SK-N-SH (cell line): ENCODE measurements at places on chromosomes 12 and 14. TPM values are rescaled to one million over a fixed set of nuclear protein-coding genes. Genes with fewer than 3 reads are reported as not detected.
A peak's percentile ranks its signal among the peaks of the same experiment; 100 is the strongest.

GRCh38 chr14:102222009-102222575, 82.4 kb downstream of the WDR20 start:
- H3K27me3 ChIP-seq = no peaks in the 10 kb centered on the region
- H3K27ac ChIP-seq = no peak overlapping the region
- DNase-seq = no peak
- peaks cover 21% of the 10 kb centered on the region; the same call in 1 of the 2 replicates for H3K4me1 ChIP-seq
- no peaks in the 10 kb centered on the region for H3K36me3 ChIP-seq

Gene ANO4
- polyA plus RNA-seq = 9.4 and 14.1 TPM in 2 replicates

GRCh38 chr12:54328595-54329337, 3.8 kb downstream of the COPZ1 start:
- no peak overlapping the region for H3K27ac ChIP-seq
- no peaks in the 10 kb centered on the region for H3K27me3 ChIP-seq
- H3K36me3 ChIP-seq = peaks cover 8% of the 10 kb centered on the region
- H3K4me1 ChIP-seq = no peaks in the 10 kb centered on the region; the same call in 1 of the 2 replicates
- no peak overlapping the region for H3K4me3 ChIP-seq

DNA sequence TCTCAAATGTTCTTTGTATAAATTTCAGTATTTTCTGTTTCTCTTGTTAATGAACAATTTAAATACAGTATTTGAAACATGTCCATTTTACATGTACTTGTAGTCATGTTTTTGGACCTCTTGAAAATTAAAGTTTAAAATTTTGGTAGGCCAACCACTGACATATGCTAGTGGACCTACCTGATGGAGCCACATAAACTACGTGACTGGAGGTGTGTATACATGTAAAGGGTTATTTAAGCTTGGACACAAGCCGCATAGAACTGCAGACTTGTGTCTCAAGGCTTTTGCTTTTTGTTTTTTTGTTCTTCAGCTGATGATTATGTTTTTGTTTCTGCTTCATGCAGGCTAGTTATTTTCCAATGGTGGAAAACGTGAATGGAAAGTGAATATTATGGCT, 568.5 kb upstream of the MDGA2 start:
- no peaks in the 10 kb centered on the region for H3K4me1 ChIP-seq
- no peaks in the 10 kb centered on the region for H3K27me3 ChIP-seq
- no peak for DNase-seq
- H3K36me3 ChIP-seq = no peaks in the 10 kb centered on the region
- no peak overlapping the region for H3K4me3 ChIP-seq
- no peak overlapping the region for H3K27ac ChIP-seq

Gene IGF1
- polyA plus RNA-seq = 0.07 and 0.29 TPM in 2 replicates

Gene IL25
- polyA plus RNA-seq = not detected in 2 replicates

DNA sequence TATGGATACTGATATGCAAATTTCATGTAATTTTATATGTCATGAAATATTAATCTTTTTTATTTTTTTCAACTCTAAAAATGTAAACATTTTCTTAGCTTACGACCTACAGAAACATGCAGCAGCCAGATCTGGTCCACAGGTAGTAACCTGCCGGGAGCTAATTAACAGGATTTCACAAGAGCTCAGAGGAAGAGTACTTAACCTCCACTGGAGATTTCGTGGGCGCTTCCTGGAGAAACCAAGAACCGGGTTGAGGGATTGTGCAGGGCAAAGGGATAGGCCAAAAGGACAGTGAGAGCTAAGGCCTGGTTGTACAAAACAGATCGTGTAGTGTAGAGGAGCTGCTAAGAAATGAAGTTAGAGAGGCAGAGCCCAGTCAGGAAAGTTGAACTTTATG, 315.7 kb downstream of the PAWR start:
- no peak overlapping the region for H3K4me3 ChIP-seq
- DNase-seq = no peak
- no peak overlapping the region for H3K27ac ChIP-seq
- H3K36me3 ChIP-seq = no peaks in the 10 kb centered on the region
- no peaks in the 10 kb centered on the region for H3K27me3 ChIP-seq

- H3K27me3 ChIP-seq = no peaks in the 10 kb centered on the region
- no peaks in the 10 kb centered on the region for H3K36me3 ChIP-seq
- peak overlapping the region; percentile 11 for H3K27ac ChIP-seq
- peaks cover 22% of the 10 kb centered on the region; the same call in 1 of the 2 replicates for H3K4me1 ChIP-seq
- H3K4me3 ChIP-seq = no peak overlapping the region
- no peak for DNase-seq
These were observed 92.7 kb downstream of the AKAP6 start for GRCh38 chr14:32421781-32422180.

GRCh38 chr14:78752518-78753188, 582.5 kb downstream of the NRXN3 start:
- no peak overlapping the region for H3K4me3 ChIP-seq
- H3K36me3 ChIP-seq = no peaks in the 10 kb centered on the region
- H3K27ac ChIP-seq = no peak overlapping the region
- DNase-seq = no peak

DNA sequence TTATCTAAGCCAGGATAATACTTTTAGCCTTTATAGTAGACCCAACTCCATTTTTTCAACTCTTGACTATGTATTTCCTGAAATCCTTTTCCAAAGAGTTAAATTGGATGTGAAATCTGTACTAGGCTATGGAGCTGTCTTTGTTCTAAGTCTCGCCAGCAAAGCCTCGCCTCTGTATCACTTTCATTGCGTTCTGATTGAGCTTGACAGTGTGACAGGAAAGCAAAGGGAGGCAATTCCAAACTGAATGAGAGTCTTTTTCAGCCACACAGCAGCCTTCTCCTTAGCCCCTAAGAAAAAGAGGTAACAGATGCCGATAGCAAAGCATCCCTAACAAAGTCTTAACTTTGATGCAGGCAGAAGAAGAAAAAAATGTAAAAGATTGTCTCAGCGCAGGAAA, 154.6 kb upstream of the OTX2 start:
- H3K4me1 ChIP-seq = no peaks in the 10 kb centered on the region
- H3K36me3 ChIP-seq = no peaks in the 10 kb centered on the region
- no peaks in the 10 kb centered on the region for H3K27me3 ChIP-seq

DNA sequence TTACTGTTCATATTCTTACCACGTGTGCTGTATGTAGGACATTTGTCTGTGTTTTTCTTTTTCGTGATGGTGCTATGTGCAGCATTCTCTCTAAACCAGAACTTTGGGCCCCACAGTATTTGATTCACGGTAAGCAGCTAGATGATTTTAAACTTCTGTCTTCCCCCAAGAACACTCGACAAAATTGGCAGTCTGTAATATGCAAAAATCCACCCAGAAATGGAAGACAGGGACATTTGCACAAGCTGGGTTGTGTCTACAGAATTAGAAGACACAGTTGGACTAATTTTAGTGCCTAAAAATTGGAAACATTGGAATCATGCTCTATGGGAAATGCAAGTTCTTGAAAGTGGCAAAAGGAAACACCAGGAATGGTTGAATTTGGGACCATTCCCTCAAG, 24.1 kb upstream of the MED13L start:
- no peaks in the 10 kb centered on the region for H3K27me3 ChIP-seq
- no peak for DNase-seq
- no peak overlapping the region for H3K4me3 ChIP-seq
- no peak overlapping the region for H3K27ac ChIP-seq
- no peaks in the 10 kb centered on the region for H3K36me3 ChIP-seq
- H3K4me1 ChIP-seq = no peaks in the 10 kb centered on the region

Gene IL23A
- 0.29 and 0.46 TPM in 2 replicates for polyA plus RNA-seq

DNA sequence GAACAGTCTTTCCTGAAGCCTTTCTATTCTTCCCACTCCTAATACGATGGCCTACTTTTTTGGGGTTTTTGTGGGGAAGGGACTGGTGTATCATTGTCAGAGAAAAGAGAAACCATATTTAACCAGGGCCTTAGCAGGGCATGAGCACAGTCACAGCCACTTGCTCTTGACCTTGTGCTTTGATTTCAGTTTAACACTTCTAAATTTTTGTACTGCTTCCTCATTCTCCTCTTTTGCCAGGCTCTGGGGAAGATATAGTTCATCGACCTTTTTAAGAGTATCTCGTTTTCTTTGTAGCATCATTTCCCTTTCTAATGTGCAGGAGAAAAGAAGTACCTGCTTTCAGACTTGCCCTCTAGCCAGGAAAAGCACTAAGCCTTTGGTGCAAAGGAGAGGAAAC, 2.2 kb downstream of the ZBTB1 start:
- no peaks in the 10 kb centered on the region for H3K36me3 ChIP-seq
- H3K4me1 ChIP-seq = peaks cover 22% of the 10 kb centered on the region
- 0 out of 2 replicates have a peak overlapping the region, but pooled peaks have one; percentile 6 for H3K4me3 ChIP-seq
- no peak for DNase-seq
- H3K27me3 ChIP-seq = no peaks in the 10 kb centered on the region

Gene GALNT9
- not detected in 2 replicates for polyA plus RNA-seq

- no peaks in the 10 kb centered on the region for H3K27me3 ChIP-seq
- peaks cover 71% of the 10 kb centered on the region for H3K36me3 ChIP-seq
- H3K4me3 ChIP-seq = no peak overlapping the region
- H3K27ac ChIP-seq = no peak overlapping the region
- no peak for DNase-seq
These were observed 53.1 kb downstream of the ZFYVE26 start for GRCh38 chr14:67763158-67763822.

DNA sequence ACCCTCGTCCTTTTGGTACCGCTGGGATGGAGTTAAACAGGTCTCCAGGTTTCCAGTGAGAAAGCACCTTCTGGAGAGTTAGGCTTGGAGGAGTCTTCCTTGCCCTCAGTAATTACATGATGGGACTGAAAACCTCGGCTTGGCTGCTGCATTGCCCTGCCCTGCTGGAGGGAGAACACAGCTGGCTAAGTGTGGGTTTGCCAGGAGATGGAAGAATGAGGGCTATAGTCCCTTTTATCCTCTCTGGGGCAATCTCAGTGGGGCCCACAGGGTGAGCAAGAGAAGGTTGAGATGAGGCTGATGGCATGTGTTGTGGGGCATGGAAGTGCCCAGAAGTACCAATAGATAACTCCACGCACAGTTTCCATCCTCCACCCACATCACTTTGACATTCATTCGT, 23.2 kb upstream of the MEG3 start:
- no peak overlapping the region for H3K27ac ChIP-seq
- no peak for DNase-seq
- no peaks in the 10 kb centered on the region for H3K36me3 ChIP-seq
- H3K4me1 ChIP-seq = no peaks in the 10 kb centered on the region
- no peak overlapping the region for H3K4me3 ChIP-seq
- no peaks in the 10 kb centered on the region for H3K27me3 ChIP-seq

DNA sequence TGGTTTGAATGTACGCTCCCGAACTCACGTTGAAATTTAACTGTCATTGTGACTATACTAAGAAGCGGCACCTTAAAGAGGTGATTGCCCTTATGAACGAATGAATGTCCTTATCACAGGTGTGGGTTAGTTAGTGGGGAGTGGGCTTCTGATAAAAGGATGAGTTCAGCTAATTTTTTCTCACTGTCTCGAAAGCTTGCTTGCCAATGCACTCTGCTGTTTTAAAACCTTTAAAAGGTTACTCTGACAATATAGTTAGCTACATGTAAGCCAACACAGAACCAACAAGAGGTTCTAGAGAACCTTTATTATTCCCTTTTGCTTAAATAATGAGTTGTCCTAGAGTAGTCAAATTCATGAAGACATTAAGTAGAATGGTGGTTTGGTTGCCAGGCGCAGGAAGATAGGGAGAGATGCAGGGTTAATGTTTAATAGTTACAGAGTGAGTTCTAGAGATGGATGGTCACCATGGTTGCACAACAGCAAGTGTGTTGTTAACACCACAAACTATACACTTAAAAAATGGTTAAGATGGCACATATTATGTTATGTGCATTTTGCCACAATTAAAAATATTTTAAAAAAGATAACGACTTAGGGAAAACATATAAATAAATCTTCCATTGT, 26.3 kb downstream of the RTN1 start:
- DNase-seq = no peak
- no peaks in the 10 kb centered on the region for H3K27me3 ChIP-seq
- H3K4me3 ChIP-seq = no peak overlapping the region
- H3K36me3 ChIP-seq = no peaks in the 10 kb centered on the region
